ENCODE measurements at places on chromosomes 16 and 17.
A peak's percentile ranks its signal among the peaks of the same experiment; 100 is the strongest.

GRCh38 chr17:45388604-45389325 lies 43.9 kb downstream of the ARHGAP27 start:
- peak; percentile 61 for DNase-seq

DNA sequence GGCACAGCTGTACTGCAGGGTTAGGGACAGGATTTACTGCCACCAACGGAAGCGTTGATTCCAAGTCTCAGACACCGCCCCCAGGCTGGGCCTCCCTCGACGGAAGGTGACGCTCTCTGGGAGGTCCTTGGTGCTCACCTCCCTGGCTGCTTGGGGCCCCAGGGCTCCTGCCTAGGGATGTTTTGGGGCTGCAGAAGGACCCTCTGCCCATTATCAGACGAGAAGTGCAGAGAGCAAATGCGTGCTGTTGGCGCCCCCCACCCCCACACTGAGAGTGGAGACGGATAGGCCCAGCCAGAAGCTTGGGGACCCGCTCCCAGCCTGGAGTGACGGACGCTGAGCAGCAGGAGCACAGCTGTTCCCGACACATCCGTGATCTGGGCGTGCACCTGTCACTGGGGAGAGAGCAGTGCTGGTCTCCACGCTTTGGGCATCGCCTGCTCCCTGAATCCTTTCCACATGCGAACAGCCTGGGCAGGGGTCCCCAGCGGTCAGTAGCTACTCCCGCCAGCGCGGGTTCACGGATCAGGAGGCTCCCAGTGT lies 5.1 kb upstream of the SOX8 start:
- no peak for DNase-seq

GRCh38 chr17:39485555-39485954 lies 24.3 kb downstream of the CDK12 start:
- DNase-seq, result peak; percentile 96

GRCh38 chr17:29747660-29748059 lies 124.9 kb upstream of the CORO6 start:
- no peak for DNase-seq

DNA sequence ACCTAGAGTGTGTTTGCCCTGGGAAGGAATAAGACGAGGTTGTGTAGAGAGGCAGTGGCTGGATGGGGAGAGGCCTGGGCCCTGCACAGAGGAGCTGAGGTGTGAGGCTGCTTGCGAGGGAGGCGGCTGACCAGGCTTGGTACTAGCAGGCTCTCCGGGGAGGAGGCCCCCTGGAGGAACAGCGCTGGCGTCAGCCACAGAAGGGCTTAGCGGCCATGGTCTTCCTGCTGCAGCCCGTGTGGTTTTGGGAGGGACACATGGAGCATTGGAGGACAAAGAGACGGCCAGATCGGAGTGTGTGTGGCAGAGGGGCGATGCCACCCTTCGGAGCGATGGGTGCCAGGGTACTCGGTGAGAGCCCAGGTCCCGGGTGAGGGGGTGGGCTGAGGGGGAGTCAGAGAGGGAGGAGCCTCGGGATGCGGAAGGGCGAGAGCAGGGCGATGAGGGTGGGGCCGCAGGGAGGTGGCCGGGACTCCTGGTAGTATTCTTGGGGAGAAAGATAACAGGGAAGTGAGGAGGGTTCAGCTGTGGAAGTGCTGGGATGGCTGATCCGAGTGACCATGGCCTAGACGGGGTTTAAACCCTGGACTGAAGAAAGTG lies 8.3 kb downstream of the BANP start:
- no peak for DNase-seq

GRCh38 chr16:70494202-70494770 lies 29.1 kb downstream of the COG4 start:
- no peak for DNase-seq

DNA sequence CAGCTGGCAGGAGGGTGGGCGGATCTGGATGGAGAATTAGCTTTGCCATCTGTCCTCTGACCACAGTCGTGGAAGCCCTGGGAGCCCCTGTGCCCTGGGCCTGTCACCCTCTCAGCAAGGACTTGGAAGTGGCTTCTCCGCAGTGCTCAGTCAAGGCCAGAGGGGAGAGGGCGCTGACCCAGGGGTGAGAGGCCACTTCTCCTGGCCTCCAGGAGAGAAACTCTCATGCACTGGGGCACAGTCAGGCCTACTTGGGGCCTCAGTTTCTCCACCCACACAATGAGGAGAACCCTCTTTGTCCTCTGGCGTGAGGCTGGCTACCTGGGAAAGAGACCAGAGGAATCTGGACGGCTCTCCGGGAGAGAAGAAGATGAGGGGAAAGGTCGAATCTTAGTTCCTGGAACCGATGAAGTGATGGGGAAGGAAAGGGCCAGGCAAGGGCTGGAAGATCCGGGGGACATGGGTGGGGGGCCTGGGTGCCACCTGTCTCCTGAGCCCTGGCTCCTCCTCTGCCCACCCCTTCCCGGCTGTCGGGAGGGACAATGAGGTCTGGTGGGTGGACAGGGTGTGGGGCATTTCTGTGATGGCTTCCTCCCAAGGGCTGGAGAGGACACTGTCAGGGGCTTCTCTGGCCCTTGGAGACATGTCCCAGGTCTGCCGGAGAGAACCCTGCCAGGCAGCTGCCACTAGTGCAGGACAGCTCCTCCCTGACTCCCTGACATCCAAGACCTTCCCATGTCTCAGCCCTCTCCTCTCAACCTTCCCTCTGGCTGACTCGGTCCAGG lies 9.0 kb upstream of the ARHGAP27 start:
- DNase-seq, result no peak

- no peak for DNase-seq
Measured at GRCh38 chr17:42405076-42405475, 16.8 kb upstream of the STAT3 start.

GRCh38 chr16:424033-424622 lies 1.3 kb upstream of the RAB11FIP3 start:
- peak; percentile 95 for DNase-seq

DNA sequence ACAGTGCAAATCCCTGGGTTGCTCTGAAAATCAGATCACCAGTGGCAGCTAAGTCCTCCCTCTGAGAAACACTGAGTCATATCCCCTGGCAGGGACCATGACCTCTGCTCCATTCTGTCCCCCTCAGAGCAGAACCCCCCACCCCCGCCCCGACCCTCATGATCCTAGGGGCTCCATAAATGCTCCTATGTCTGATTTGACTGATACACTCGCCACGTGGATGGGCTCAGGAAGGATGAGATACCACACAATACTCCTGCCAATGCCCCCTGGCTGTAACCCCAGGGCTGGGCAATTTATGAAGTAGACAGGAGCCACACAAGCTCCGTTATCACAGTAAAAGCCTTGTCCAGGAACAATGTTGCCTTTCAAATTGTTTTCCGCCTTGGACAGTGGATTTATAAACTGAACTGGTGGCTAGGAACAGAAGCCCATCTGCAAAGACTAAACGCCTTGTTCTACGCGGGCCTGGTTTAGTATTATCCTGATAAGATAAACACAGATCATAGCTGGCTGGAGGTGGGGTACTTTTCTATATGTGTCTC lies 394.8 kb downstream of the SLC39A11 start:
- no peak for DNase-seq

DNA sequence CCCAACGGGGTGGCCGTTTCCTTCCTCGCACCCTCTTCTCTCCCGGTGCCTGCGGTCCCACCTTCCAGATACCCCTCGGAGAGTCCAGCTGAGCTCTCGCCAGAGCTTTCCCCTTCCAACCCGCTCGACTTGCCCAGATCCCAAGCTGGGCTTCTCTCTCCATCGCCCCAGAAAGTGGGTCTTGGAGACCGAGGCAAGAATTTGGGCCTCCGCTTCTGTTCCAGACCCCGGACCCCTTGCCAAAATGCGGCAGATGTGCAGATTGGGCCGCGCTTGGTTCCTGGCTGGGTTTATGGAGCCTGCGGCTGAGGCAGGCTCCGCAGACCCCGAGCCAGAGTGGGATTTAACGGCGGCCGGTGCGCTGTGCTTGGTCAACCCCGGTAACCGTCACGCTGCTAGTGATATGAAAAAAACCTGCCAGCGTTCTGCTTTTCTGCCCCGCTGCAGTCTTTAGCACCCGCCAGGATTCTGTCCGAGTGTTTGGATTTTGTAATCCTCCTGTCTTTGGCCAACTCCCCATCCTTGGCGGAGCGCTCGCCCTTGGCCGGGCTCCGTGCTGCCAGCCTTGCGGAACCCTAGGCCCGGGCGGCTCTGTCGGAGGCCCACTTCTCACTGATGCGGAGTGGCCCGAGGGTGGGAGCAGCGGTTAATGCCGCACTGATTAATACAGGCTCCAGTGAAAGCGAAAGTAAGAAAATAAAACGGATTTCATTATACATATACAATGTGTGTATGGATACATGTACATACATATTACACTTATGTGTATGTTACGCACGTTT lies 754 bp upstream of the SLFN11 start:
- peak; percentile 25 for DNase-seq

GRCh38 chr16:14344945-14345344 lies 273.8 kb downstream of the MRTFB start:
- DNase-seq, result no peak

DNA sequence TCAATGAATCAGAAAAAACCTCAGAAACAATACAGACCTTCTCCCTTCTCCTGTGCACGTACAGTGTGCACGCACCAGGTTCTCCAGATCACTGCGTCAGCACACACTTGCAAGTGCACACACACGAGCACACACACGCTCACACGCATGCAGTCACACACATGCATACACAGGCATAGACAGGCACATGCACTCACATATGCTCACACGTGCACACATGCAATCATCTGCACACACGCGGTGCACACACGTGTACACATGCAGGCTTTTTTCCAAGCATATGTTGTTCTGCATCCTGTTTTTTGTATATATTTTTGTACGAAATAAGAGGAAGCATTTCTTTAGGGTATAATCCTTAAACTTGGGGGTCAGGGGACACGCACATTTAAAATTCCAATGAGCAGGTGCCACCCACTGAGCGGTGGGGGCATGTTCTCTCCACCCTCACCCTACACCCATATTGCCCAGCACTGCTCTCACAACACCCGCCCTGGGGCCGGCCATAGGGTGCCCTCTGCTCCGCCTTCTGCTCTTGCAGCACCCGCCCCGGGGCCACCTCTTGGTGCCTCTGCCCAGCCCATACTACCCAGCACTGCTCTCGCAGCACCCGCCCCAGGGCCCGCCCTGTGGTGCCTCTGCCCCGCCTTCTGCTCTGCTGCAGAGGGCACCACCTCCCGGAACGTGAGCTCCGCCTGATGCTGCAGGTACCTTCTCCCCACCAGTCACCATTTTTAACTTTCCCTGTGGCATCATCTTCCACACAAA lies 20.9 kb downstream of the KLHDC4 start:
- no peak for DNase-seq

DNA sequence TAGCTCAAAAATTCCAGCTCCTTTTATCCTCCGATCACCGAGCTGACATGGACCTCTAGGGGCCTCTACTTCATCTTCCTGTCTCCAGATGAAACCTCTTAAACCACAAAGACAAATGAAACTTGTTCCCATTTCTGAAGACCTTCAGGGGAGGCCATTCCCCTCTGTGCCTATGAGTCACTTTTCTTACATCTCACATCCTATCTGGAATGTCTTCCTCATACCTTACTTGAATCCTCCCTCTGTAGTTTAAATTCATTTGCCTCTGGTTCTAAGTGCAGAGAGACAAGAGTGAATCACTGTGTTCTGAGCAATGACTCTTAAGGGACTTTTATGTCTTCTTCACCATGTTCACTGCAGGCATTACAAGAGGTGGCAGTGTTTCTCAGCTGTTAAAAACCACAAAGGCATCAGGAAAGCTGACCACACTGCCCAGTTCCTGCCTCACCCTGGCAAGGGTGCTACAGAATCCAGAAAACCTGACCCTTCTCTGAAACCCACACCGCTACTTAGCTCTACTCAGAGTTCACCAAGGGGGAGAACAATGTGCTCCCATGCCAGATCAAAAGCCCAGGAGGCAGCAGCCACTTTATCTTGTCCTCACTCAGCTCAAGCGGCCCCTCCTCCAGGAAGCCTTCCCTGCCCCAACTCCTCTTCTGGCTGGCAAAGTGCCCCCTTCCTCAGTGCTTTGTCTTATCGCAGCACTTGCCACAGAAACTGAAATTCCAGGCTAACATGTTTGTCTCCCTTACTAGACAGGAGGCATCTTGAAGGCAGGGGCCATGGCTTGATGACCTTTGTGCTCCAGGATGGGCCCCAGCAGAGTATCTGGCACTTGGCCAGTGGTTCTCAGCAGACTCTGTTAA lies 6.4 kb downstream of the CUEDC1 start:
- peak; percentile 100 for DNase-seq

DNA sequence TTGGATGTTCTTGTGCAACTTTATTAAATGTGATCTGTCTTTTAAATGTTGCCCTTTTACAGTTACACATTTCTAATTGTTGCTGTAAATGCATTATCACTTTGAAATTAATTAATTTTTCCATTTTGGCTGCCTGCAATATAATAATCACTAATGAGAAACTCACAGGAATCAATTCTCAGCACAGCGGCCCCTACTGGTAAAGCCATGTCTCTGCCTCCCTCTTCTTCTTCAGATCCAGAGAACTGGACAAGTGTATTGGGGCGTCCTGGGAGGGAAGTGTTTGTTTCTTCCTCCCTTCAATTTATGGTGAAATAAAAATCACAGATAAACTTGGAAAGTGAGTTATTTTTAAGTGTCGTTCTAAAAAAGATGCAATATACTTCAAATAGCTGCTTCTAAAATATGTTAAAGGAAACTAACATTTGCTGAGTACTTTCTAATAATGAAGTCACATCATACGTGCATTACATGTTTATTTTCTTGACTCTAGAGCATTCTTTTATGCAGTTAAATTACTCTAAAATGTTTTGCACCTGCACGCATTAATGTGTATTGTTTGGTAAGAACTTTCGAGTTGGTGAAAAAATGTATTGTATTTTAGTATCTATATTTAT lies 338.0 kb downstream of the WWOX start:
- no peak for DNase-seq

DNA sequence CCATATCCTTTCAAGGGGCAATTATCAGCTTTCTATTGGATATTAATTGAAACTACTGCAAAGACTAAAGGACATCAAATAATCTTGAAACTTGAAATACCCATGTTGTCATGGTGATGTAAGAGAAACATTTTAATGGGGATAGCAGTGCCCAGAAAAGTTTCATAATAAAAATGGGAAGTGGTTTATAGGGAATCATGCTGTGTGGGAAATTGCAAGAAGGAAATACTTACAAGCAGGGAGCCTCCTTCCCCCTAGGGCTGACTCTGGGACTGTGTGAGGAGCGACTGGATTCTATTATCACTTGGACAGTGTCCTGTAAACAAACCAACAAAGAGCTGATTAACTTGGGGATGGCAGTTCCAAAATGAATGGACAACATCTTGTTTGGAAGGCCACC lies 1393.1 kb upstream of the GOT2 start:
- DNase-seq, result no peak

GRCh38 chr16:85574672-85575475 lies 38.2 kb upstream of the GSE1 start:
- DNase-seq, result no peak

GRCh38 chr17:21210411-21211076 lies 3.4 kb downstream of the TMEM11 start:
- no peak for DNase-seq

DNA sequence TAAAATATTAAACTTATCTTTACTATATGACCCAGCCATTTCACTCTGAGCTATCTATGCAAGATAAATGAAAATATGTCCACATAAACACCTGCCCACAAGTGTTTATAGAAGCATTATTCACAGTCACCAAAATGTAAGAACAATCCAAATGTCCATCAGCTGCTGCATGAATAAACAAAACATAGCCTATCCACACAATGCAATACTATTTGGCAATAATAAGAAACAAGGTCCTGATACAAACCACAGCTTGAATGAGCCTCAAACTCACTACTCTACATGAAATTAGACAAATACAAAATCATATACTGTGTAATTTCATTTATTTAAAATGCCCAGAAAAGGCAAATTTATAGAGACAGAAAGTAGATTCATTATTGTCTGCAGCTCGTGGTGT lies 355.1 kb downstream of the CDH8 start:
- DNase-seq, result no peak

GRCh38 chr17:78127888-78128550 lies 536 bp downstream of the TMC6 start:
- DNase-seq, result no peak
